Dermis microvascular lymphatic vessel endothelial cell (primary cell): ENCODE measurements at places on chromosomes 11 and 22. TPM values are rescaled to one million over a fixed set of nuclear protein-coding genes. Genes with fewer than 3 reads are reported as not detected.

Gene RAB36
- 0.51 and 0.77 TPM in 2 replicates for total RNA-seq

Gene PAX6
- not detected in 2 replicates for total RNA-seq

Gene CDC42EP1
- 6.8 and 14.8 TPM in 2 replicates for total RNA-seq

Gene CLDN5
- 560 and 793 TPM in 2 replicates for total RNA-seq

Gene FGF4
- not detected in 2 replicates for total RNA-seq

Gene CSTPP1
- 9.4 and 14.0 TPM in 2 replicates for total RNA-seq

Gene MYO18B
- total RNA-seq: under 0.01 TPM in 2 replicates

Gene CD151
- total RNA-seq: 498 and 1,021 TPM in 2 replicates

Gene LAYN
- 89.7 and 116 TPM in 2 replicates for total RNA-seq

Gene HSD17B12
- 82.8 and 89.6 TPM in 2 replicates for total RNA-seq

Gene XKR3
- total RNA-seq: not detected in 2 replicates

Gene ARHGAP20
- total RNA-seq: 0.13 and 0.76 TPM in 2 replicates

Gene SNRPD3
- 185 TPM in 2 replicates for total RNA-seq

Gene USH1C
- not detected in 2 replicates for total RNA-seq

Gene CPT1B
- 0.77 and 4.3 TPM in 2 replicates for total RNA-seq

Gene IPO7
- 108 and 112 TPM in 2 replicates for total RNA-seq

Gene OR5B2
- not detected in 2 replicates for total RNA-seq

Gene BRSK2
- total RNA-seq: 0.38 and 0.39 TPM in 2 replicates

Gene EI24
- total RNA-seq: 103 and 111 TPM in 2 replicates

Gene AQP11
- 0.13 and 0.38 TPM in 2 replicates for total RNA-seq

Gene OR6A2
- total RNA-seq: under 0.01 and 0.25 TPM in 2 replicates

Gene H19
- total RNA-seq: 5.5 and 162 TPM in 2 replicates

Gene TTC36
- 0.64 and 0.76 TPM in 2 replicates for total RNA-seq

Gene OR52H1
- 0.13 TPM in 2 replicates for total RNA-seq

Gene POU2AF3
- total RNA-seq: not detected in 2 replicates

Gene RASL10A
- 2.3 and 11.4 TPM in 2 replicates for total RNA-seq

Gene TYR
- total RNA-seq: not detected in 2 replicates

Gene RPS25
- total RNA-seq: 458 and 629 TPM in 2 replicates

Gene GNG3
- total RNA-seq: not detected in 2 replicates
